ENCODE measurements at places on chromosomes 3 and 15. TPM values are rescaled to one million over a fixed set of nuclear protein-coding genes. Genes with fewer than 3 reads are reported as not detected.

- DNase-seq, result no peak
Observed at GRCh38 chr15:51094606-51095569, at the start of gene TNFAIP8L3. Gene TNFAIP8L3 (minus strand): TSS chr15:51094906. CDS start chr15:51094595, 311 bp downstream.

Gene ZPLD1
- total RNA-seq, result not detected

Gene HTR3E
- total RNA-seq, result not detected

DNA sequence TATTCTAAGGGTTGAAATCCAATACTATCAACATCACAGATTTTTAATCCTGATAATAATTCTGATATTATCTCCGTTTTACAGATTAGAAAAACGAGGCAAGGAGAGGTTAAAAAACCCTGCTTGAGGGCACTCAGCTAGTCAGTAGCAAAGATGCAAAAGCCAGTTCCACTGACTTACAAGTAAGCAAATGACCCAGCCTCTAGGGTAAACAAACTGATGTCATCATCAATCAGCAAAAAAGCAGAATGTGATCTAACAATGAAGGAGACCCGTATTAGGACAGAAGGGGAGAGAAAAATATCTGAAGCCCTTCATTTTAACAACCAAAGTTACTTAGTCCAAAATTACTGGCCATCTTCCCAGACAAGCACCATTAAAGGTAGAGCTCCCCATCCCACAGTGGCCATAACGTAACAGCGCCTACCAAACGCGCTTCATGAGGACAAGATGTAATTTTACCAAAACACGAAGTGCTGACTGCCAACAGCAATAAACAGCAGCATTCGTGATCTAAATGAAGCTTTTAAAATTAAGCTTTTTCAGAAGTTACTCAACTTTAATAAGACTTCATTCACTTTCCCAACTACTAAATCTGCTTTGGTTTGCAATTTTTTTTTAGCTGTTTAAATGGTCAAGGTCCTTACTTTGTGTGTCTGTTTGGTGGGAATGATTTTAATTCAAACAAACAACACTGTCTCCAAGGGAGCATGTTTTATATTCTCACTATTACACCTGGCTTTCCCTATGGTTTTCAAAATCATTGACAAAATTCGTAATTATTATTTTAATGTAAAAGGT is 176.6 kb downstream of the OSBPL10 start:
- DNase-seq, result no peak

Gene CCR9
- total RNA-seq, result not detected

Gene P2RY13
- total RNA-seq, result not detected

DNA sequence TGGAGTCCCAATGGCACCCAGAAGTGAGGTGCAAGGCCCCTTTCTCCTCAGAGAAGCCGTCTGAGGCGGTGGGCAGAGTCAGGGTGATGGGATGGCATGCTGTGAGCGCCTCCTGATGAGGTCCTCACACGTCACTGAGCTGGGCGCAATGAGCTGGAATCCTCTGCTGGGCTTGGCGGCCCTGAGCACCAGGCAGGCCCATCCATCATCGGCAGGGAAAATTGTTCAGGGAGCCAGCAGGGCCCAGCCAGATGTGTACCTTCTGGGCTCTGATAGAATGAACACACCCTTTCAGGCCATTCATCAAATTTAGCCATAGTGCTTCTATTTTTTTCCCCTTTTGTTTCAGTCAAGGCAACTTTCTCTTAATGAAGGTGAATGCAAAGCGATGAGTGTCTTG is 43.7 kb downstream of the FAM3D start:
- DNase-seq, result no peak

Data from PC-9 (cell line).